ENCODE measurements at places on chromosomes 13 and 19. TPM values are rescaled to one million over a fixed set of nuclear protein-coding genes. Genes with fewer than 3 reads are reported as not detected.

Gene ZNF324B
- 6.9 TPM for total RNA-seq

Gene ANKRD24
- total RNA-seq: 2.3 TPM

Gene ATP8B3
- total RNA-seq: 0.64 TPM

Gene SOHLH2
- total RNA-seq: not detected

Gene ZNF224
- 24.8 TPM for total RNA-seq

Gene LILRA2
- total RNA-seq: 15.4 TPM

Gene MYBPC2
- total RNA-seq: 0.12 TPM

Gene ZNF780B
- total RNA-seq: 27.5 TPM

Gene SLC1A5
- total RNA-seq: 133 TPM
